ENCODE measurements at places on chromosomes 7 and 10. TPM values are rescaled to one million over a fixed set of nuclear protein-coding genes. Genes with fewer than 3 reads are reported as not detected.

DNA sequence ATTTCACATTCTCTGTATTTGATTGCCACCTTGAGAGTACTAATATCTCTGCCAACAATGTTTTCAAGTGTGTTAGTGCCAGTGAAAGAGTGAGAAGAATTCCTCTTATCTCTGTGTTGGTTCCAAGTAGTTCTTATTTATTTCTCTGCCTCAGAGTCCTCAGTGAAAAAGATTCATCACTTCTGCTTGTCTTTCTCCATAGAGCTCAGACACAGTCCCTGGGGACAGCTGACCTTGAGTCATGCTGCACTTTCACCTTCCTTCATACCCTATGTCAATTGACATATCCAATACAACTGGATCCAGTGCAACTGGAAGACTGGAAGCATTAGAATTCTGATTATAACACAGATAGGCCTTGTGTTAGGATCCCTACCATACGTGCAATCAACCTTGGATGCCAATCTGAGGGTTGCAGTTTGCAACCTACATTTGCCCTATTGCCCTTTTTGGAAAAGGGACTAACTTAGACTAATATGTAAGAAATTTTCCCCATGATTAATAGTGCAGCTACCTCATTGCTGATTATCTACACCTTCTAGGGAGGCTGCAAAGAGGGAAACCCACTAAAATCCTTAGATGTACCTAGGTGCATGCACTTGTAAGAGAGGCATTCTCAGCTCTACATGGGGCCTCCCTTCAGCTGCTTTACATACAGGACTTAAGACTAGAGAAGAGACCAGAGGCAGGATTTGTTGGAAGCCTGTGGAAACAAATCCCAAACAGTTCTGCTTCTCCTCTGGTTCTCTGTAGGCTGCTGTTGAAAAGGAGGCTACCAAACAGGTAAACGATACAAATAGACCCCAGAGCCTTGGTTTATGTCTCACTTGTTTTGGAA, 8.4 kb downstream of the IFIT2 start:
- H3K36me3 ChIP-seq: no peaks in the 10 kb centered on the region
- H3K27me3 ChIP-seq: no peaks in the 10 kb centered on the region
- no peak overlapping the region for H3K4me3 ChIP-seq
- no peak for DNase-seq

- no peaks in the 10 kb centered on the region for H3K36me3 ChIP-seq
- no peak for DNase-seq
- H3K4me1 ChIP-seq: no peaks in the 10 kb centered on the region
- H3K4me3 ChIP-seq: no peak overlapping the region
- no peak overlapping the region for H3K27ac ChIP-seq
These were observed 83.6 kb downstream of the NRCAM start for GRCh38 chr7:108372618-108373017.

The NOD1 gene
- total RNA-seq: 6.0 TPM

DNA sequence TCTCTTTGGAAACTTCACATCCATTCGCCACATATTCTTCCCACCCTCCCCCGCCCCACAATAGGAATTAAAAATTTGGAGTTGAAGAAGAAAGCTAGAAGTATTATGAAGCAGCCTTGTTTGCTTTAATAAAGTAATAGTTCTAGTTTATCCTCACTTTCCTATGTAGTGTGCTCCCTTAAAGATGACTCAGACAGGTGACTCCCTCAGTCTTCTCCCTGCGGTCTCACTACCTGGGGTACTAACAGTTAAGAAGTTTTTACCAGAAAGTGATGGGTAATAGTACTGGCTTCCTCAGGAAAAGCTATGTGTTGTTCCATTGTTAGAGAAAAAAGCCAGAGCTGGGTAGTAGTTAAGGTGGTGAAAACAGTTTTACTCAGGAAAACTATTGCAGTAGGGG, 58.6 kb downstream of the CCNY start:
- no peak overlapping the region for H3K27ac ChIP-seq
- H3K27me3 ChIP-seq: no peaks in the 10 kb centered on the region
- no peak overlapping the region for H3K4me3 ChIP-seq
- H3K4me1 ChIP-seq: peaks cover 25% of the 10 kb centered on the region
- H3K36me3 ChIP-seq: no peaks in the 10 kb centered on the region

DNA sequence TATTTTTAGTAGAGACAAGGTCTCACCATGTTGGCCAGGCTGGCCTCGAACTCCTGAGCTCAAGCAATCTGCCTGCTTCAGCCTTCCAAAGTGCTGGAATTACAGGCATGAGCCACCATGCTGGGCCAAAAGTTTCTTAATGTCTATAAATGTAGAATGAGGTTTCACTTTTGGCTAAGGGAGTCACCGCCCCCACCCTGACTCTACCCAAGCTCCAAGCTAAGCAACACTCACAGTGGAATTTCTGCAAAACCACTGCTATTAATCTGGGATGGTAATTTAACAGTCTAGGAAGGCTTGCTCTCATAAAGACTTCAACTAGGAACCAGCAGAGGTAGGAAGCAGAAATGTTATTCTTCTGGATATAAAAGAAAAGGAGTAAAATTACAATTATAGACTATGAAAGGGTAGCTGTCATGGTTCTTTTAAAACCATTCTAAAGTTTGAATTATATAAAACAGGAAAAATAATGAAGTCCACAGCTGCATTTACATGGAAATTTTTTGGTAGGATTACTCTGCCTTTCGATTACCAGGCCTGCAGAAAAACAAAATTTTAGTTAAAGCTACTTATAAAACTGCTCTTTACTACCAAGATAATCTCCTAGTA, 211.6 kb downstream of the SFMBT2 start:
- no peak for DNase-seq
- no peaks in the 10 kb centered on the region for H3K36me3 ChIP-seq
- H3K27ac ChIP-seq: no peak overlapping the region
- H3K4me1 ChIP-seq: no peaks in the 10 kb centered on the region

DNA sequence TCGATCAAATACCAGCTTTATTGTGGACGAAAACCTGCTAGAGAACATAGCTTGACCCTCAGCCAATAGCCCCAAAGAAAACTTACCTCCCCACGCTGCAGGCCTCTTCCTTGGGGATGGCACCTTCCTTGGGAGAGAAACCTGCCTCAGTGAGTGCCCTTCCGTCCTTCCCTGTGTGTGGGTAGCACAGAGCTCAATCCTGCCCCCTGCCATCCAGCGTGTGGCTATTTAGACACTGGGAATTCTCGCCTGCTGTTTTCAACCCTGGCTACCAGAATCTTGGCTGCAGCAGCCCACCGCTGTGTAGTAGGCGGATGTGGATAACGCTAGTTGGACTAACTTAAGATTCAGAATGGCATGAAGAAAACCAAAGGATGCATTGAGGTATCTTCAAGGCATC, 238.2 kb downstream of the TEX36 start:
- H3K27me3 ChIP-seq: no peaks in the 10 kb centered on the region
- no peaks in the 10 kb centered on the region for H3K4me1 ChIP-seq
- DNase-seq: no peak

DNA sequence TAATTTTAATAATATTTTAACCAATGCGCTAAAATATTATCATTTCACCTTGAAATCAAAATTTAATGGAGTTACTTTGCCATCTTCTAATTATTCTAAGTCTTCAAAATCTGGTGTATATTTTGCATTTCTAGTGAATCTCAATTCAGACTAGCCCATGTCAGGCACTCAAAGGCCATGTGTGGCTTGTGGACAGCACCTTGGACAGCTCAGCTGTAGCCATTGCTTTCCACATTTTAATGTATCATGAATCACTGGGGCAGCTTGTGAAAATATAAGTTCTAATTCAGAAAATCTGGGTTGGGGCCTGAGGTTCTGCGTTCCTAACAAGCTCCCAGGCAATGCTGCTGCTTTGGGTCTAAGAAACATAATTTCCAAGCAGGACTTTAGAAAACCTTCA, 57.2 kb downstream of the MGAM2 start:
- no peak overlapping the region for H3K4me3 ChIP-seq
- H3K27ac ChIP-seq: no peak overlapping the region
- H3K27me3 ChIP-seq: no peaks in the 10 kb centered on the region
- H3K36me3 ChIP-seq: no peaks in the 10 kb centered on the region

- no peaks in the 10 kb centered on the region for H3K36me3 ChIP-seq
- H3K27ac ChIP-seq: no peak overlapping the region
- no peaks in the 10 kb centered on the region for H3K4me1 ChIP-seq
- H3K27me3 ChIP-seq: no peaks in the 10 kb centered on the region
These were observed 39.7 kb upstream of the COL1A2 start for GRCh38 chr7:94354953-94355352.

- no peak for DNase-seq
- no peak overlapping the region for H3K4me3 ChIP-seq
- H3K36me3 ChIP-seq: no peaks in the 10 kb centered on the region
- no peaks in the 10 kb centered on the region for H3K27me3 ChIP-seq
These were observed 28.7 kb downstream of the UPF2 start for GRCh38 chr10:12013926-12014325.

The ELOVL3 gene
- total RNA-seq: not detected

- peaks cover 8% of the 10 kb centered on the region for H3K4me1 ChIP-seq
- H3K36me3 ChIP-seq: no peaks in the 10 kb centered on the region
- no peaks in the 10 kb centered on the region for H3K27me3 ChIP-seq
- no peak overlapping the region for H3K27ac ChIP-seq
- no peak for DNase-seq
These were observed 28.1 kb upstream of the CREB3L2 start for GRCh38 chr7:138029941-138030340.

The C1GALT1 gene
- total RNA-seq: 94.0 TPM

The TRIL gene
- total RNA-seq: 5.8 TPM

- no peaks in the 10 kb centered on the region for H3K27me3 ChIP-seq
- no peak for DNase-seq
- no peak overlapping the region for H3K27ac ChIP-seq
These were observed 4.2 kb downstream of the TMEM270 start for GRCh38 chr7:73864981-73865711.

DNA sequence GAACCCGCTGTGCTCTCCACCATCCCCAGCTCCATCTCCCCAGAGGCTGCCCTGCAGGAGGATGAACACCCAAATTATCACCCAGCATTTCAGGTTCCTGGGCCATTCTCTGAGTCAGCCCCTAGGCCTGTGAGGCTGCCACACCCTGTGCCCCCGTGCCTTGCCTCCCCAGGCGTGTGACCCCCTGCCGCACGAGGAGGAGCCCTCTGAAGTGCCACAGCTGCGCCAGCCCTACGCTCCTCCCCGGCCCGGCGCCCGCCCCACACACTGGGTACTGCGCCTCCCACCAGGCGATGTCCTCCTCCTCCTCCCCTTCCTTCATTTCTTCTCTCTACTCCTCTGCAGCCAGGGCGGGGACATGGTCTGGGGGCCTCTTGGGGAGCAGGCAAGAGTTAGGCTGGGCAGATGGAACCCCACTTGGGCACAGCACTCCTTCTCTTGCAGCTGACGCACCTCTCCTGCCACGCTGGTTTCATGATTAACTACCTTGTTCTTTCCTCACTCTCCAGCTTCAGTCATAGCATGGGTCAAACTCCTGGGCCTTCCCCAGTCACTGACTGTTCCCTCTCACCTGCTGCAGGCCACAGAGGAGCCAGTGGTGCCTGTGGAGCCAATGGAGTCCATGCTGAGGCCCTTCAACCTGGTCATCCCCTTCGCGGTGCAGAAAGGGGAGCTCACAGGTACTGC, 12.7 kb upstream of the ATP6V1F start:
- no peak for DNase-seq
- H3K4me1 ChIP-seq: no peaks in the 10 kb centered on the region
- no peak overlapping the region for H3K4me3 ChIP-seq
- H3K36me3 ChIP-seq: no peaks in the 10 kb centered on the region

DNA sequence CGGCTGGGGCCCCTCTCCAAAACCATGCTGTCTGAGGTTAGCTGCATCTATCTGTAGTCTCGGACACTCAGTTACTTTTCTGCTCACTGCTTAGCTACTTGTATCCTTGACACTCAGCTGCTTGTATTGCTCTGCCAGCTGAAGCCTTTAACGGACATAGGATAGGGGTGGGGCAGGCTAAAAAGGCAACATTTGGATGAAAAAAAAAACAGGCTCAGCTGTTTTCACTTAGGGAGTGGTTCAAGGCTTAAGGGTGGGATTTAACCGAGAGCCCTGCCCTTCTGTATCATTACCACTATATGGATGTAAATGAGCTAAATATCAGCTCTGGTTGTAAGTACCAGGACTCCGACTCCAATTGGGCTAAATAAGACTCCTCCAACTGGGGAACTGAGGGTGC, 28.6 kb downstream of the LSMEM1 start:
- DNase-seq: no peak
- no peaks in the 10 kb centered on the region for H3K4me1 ChIP-seq
- H3K4me3 ChIP-seq: no peak overlapping the region
- H3K27me3 ChIP-seq: no peaks in the 10 kb centered on the region
- H3K36me3 ChIP-seq: no peaks in the 10 kb centered on the region

The IL6 gene
- 0.41 TPM for total RNA-seq

The OPN1SW gene
- not detected for total RNA-seq

DNA sequence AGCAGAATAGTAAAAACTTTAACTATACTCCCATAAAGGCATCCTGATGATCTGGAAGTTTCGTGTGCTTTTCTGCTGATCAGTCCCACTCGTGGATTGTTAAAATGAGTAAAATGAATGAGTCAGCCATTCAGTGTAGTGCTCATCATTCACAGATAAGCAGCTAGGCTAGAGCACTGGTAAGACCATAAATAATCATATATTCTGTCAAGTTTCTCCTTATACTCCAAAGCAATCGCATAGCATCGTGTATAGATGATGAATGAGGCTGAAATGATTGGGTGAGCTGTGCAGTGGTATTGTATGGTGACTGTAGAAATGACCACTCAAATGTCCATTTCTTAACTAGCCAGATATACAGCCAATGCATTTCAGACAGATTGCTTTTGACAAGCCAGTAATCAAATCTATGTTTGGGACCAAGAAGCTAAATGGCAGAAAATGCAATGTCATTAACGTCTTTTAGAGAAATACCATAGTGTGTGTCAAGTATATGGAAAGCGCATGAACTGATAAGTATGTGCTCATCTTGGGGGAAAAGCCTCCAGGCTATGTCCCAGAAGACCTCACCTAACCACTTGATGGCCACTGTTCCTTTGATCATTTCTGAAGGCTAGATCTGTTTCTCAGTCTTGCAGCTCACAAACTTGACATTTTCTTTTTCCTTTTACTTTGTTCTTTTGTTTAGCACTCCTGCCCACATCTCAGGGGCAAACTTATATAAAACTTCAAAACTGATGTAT, 227.2 kb upstream of the FAM3C start:
- H3K36me3 ChIP-seq: no peaks in the 10 kb centered on the region
- no peak overlapping the region for H3K27ac ChIP-seq
- peaks cover 7% of the 10 kb centered on the region for H3K4me1 ChIP-seq
- DNase-seq: no peak

The FAM221A gene
- total RNA-seq: 21.5 TPM

DNA sequence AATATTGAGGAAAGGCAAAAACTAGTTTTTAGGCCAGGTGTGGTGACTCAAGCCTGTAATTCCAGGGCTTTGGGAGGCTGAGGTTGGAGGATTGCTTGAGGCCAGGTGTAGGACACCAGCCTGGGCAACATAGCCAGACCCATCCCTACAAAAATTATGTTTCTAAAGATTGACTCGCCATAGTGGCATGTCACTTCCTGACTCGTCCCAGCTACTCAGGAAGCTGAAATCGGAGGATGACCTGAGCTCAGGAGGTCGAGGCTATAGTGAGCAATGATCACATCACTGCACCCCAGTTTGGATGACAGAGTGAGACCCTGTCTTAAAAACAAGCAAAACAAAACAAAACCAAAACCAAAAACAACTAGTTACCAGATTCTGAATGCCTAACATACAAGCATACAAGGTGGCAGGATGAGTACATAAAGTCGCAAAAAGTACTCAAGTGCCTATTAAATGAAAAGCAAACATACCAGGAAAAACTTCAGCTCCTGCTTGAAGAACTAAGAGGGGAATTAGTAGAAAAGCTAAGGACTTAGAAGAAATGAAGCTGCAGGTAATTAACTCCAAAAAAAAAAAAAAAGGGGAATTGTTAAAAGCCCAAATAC, 14.1 kb downstream of the ZNF398 start:
- H3K36me3 ChIP-seq: peaks cover 29% of the 10 kb centered on the region
- no peak overlapping the region for H3K27ac ChIP-seq
- H3K4me1 ChIP-seq: no peaks in the 10 kb centered on the region
- H3K27me3 ChIP-seq: no peaks in the 10 kb centered on the region
- H3K4me3 ChIP-seq: no peak overlapping the region
- DNase-seq: no peak

Data from H1 (cell line).